Activated CD8-positive, alpha-beta memory T cell treated with anti-CD3 and anti-CD28 coated beads, Interleukin-2, amount 10 ng/mL, durations not matched to agents 7 days and 5 days (primary cell): ENCODE measurements at places on chromosomes 4 and X. TPM values are rescaled to one million over a fixed set of nuclear protein-coding genes. Genes with fewer than 3 reads are reported as not detected.

IL1RAPL1 gene
- total RNA-seq: not detected

DNA sequence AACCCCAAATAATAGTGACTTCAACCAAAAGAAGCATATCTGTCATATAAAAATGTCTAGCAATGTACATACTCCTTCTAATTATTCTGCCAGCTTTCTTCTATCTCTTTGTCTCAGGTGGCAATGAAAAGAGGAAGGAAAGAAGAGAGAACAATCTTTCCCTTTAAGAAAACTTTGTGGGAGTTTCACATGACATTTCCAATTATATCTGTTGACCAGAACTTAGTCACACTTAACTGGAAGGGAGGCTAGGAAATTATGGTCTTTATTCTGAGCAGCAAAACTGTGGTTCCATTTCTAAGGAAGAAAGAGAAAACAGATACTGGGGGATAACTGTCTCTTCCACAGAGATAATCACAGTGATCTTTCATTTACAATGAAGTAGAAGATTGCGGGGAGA, 12.9 kb upstream of the MAOA start:
- DNase-seq: no peak

- DNase-seq: no peak
Measured at GRCh38 chr4:5780831-5781480, 70.0 kb downstream of the EVC start.

GRCh38 chr4:26032630-26033317, 118.8 kb downstream of the SMIM20 start:
- DNase-seq: no peak

DNA sequence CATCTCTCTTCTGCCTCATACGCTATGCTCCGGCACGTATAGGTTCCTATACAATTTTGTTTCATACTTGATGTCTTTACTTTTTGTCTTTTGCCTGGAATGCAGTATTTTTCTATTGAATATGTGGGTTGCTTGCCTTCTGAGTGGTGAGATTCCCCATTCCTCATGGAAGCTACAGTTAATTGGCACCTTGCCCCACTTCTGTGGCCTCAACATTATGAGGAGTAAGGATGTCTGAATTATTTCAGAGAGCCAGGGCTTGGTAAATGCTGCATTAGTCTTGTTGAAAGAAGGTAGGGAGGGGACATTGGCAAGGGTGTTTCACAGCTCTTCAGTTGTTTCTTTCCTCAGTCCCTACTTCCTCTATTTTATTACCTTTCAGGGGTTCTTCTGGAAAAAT, 23.0 kb downstream of the CDKL5 start:
- DNase-seq: no peak

DNA sequence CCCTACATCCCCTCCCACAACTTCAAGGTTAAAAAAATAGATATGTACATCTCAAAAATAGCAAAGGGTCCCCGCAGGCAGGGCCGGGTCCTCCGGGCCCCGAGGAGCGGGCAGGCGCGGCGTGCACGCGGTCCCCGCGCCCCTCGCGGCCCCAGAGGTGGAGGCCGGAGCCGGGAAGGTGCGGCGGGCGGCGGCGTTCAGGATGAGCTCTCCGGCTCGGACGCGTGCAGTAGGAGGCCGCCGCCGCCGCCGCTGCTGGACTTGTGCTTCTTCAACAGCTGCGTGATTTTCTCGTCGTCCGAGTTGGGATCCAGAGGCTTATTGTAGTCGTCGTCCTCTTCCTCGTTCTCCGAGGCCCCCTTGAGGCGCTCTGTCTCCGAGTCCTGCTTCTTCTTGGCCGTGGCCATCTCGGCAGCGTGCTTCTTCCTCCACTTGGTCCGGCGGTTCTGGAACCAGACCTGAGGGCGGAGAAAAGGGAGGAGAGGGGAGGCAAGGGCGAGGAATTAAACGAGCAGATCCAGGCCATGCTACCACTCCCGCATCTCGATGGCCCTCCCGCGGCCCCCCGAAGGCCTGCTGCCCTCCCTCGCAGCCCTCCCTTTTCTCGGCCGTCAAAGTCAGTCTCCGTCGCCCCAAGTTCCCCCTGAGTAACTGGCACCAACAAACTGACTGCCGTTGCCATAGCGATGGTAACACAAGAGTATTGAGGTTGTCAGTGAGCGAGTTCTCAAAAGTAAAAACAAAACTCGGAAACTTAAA, 5.8 kb downstream of the NKX6-1 start:
- no peak for DNase-seq

DNA sequence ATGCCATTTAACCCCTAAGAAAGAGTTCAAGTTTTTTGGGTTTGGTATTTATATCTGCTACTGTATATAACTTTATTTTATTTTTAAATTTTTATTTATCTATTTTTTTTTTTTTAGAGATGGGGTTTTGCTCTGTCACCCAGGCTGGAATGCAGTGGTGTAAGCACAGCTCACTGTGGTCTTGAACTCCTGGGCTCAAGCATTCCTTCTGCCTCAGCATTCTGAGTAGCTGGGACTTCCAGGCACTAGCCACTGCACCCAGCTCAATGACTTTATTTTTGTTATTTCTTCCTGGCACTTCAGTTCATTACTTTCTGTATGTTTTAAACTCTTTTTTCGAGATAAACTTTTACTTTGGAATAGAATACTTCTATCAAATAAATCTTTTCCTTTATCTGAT, 42.4 kb upstream of the PGAM4 start:
- DNase-seq: no peak
